ENCODE measurements at places on chromosomes 7 and 10.

GRCh38 chr10:100535338-100535714 lies 417 bp upstream of the HIF1AN start:
- no peak for DNase-seq

DNA sequence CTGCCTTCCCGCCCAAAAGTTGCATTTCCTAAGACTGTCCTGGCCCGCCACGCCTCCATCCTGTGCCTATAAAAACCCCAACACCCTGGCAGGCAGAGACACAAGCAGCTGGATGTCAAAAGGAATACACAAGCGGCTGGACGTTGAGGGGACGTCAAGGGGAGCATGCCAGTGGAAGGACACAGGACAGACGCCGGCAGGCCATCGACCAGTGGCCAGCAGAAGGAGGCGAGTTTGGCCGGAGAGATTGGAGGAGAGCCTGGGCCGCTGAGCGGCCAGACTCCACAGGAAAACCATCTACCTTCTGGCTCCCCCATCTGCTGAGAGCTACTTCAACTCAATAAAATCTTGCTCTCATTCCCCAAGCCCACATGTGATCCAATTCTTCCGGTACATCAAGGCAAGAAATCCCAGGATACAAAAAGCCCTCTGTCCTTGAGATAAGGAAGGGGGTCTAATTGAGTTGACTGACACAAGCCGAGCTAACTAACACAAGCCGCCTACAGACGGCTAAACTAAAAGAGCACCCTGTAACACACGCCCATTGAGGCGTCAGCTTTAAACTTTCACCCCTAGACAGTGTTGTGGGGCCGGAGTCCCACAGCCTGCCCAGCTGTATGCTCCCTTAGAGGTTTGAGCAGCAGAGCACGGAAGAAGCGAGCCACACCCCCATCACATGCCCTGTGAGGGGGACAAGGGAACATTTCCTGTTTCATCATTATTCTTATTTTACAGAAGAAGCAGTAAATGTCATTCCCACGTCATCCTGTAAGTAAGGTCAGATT lies 150.3 kb upstream of the PHYHIPL start:
- no peak for DNase-seq

- DNase-seq: no peak
Observed at GRCh38 chr7:92266415-92267241, 20.9 kb downstream of the ANKIB1 start.

DNA sequence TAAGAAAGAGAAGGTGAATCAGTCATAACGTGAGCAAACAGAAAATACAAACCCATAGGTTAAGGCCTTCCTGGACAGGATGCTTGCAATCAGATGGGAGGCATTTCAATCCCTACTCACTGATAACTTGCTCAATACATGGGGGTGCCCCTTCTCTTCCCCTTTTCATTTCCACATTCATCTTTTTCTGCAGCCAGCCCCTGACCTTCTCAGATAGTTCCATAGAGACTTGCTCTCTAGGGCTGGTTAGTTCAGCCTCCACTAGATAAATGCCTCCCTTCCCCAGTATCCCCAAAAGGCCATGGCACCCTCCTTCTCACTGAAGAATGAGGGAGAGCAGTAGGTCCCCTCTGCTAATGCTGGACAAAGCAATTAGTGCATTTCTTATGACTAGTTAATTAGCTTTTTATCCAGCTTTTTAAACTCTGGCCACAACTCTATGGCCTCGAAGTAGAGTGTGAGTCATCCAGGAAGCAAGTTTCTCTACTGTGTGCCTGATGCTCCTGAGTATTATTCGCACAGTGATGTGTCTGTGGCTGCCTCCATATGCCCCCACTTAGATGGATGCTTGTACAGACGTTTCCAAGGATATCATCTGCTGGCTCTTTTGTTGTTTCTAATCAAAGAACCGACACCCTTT lies 12.7 kb downstream of the CHN2 start:
- DNase-seq: no peak

DNA sequence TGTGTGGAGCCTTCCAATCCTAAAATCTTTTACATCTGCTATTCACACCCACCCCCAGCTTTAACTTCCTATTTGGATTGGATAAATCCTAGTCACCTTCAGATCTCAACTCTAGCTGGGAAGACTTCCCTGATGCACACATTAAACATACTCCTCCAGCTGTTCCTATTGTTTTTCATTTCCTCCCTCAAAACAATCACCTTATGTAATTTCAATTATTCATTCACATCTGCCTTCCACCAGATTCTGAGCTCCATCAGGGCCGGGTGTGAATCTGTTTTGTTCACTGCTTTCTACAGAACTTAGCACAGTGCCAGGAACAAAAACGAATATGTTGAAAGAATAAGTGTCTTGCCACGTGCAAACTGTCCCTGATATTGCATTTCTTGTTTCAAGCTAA lies 497.4 kb downstream of the PLXDC2 start:
- DNase-seq: no peak

- DNase-seq: peak; percentile 25
Observed at GRCh38 chr10:96287392-96288105, 16.2 kb upstream of the BLNK start.

GRCh38 chr7:86477343-86477935 lies 166.3 kb upstream of the GRM3 start:
- DNase-seq: no peak

DNA sequence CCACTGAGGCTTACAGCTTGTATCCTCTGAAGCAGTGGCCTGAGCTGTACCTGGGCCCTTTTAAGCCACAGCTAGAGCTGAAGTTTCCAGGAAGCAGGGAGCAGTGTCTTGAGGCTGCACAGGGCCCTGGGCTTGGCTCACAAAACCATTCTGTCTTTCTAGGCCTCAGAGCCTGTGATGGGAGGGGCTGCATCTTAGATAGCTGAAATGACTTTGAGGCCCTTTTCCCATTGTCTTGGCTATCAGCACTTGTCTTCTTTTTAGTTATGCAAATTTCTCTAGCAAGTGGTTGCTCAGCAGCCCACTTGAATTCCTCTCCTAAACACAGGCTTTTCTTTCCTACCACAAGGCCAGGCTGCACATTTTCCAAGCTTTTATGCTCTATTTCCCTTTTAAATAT lies 864.2 kb downstream of the REEP3 start:
- no peak for DNase-seq

DNA sequence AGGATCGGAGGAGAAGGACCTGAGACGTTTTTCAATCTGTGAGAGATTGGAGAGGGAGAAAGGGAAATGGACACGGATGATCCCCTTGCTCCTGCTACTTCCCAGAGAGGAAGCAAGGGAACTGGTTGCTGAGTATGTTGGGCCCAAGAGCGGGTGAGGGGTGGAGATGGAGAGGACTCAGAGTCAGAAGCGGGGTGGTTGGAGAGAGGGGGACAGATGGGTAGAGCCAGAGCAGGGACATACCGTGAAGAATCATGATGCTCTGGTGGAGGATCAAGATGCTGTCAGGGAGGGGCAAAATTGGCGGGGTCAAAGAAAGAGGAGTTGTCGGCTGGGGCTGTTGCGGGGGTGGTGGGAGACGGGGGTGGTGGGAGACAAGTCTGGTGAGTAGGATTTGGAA lies 2.4 kb upstream of the CHST3 start:
- no peak for DNase-seq

GRCh38 chr10:75662715-75663114 lies 231.3 kb downstream of the LRMDA start:
- no peak for DNase-seq

- DNase-seq: no peak
Observed at GRCh38 chr7:146455091-146455655, 338.6 kb downstream of the CNTNAP2 start.

DNA sequence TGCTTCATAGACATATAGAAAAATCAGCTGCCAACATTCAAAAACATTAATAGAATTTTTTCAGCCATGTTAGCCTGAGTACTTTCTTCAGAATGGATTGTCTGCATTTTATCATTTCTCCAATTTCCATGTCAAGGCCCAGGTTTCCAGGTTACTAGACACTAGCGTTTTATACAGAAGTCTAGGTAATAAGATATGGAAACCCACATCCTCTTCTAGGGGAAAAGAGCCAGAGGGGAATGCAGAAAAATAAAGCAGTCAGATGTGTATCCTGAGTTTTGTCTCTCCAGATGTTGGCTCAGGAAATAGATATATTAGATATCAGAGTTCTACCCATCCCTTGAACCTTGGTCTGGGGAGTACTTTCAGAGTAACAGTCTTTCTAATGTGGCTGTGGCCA lies 20.4 kb downstream of the GIMAP4 start:
- DNase-seq: no peak

DNA sequence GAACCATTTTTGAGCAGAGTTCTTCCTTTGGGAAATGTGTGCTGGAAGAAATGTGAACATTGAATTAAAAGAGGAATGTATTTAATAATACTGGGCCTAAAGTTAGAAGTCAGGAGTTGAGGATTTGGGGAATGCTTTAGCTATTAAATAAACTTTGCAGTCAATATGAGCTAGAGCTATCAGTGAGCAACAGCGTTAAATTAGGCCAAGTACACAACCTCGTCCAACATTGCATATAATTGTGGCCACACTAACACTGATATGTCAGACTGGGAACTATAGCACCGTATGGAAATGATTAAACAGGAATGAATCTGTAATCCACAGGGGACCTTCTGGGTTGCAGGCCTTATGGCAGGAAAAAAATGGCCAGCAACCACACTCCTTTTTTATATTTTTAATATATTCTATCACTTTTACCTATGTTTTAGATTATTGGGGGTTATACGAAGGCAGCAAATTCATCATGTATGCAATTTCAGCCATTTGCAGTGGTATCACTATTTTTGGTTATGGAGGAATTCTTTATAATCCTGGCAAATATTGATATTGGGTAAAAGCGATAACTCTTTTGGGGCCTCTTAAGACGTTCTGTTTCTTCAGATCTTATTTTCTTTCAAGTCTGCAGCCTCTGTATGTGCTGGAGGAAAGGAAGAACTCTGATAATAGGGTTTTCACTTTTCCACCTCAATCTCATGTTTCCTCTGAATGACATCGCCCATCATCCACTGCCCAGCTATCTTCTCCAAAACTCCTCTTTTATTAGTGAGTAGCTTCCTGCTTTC lies 236.3 kb upstream of the PLXDC2 start:
- no peak for DNase-seq

- DNase-seq: peak; percentile 86
Observed at GRCh38 chr10:121158988-121159579, 307.9 kb downstream of the WDR11 start.

- DNase-seq: no peak
Observed at GRCh38 chr10:130936851-130937250, 374.7 kb downstream of the TCERG1L start.

DNA sequence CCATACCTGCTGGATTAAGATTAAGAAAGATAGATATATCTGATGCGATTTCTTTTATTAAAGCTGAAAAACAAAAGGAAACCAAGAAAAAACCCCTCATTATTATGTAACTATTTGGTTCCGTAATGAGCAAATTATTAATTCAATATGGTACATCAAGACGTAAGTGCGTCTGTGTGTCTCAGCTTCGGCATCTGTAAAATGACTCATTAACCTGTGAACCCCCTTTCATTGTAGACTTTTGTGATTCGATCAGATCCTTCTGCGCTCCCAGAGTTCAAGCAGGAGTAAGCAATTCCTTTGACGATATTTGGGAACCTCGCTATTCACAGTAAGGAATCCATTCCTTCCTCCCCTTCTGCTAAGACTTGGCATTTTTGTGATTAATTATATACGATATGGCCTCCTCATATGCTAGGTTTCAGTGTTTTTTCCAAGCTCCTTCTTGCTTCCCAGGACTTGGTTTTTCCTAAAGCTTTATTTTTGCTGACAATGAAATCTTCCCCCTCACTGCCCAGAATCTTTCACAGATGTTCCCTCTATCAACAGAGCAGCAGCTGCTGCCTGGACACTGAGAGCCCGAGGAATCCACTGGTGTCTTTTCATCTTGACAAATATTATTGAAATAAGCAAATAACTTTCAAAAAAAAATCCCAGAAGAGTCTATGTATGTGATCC lies 171.7 kb upstream of the CELF2 start:
- DNase-seq: no peak

- no peak for DNase-seq
Observed at GRCh38 chr10:21475393-21475792, 50.1 kb downstream of the SKIDA1 start.

DNA sequence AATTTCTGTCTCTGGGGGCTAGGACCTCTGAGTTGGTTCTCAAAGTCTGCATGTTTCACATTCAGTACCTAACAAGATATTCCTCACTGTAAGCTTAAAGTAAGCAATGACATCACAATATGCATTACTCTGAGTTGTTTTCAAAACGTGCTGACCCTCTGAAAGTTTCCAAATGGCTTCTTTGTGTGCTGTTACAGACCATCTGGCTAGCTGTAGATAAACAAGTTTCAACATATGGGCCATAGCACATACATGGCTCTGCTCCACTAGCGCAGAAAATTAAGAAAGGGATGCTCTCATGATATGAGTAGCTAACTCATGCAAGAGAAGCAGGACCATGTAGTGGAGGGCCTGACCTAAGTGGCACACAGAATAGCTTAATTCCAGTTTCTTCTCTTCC lies 119.0 kb downstream of the HTR7 start:
- no peak for DNase-seq

- no peak for DNase-seq
Observed at GRCh38 chr7:106824458-106824857, 40.6 kb upstream of the PIK3CG start.

DNA sequence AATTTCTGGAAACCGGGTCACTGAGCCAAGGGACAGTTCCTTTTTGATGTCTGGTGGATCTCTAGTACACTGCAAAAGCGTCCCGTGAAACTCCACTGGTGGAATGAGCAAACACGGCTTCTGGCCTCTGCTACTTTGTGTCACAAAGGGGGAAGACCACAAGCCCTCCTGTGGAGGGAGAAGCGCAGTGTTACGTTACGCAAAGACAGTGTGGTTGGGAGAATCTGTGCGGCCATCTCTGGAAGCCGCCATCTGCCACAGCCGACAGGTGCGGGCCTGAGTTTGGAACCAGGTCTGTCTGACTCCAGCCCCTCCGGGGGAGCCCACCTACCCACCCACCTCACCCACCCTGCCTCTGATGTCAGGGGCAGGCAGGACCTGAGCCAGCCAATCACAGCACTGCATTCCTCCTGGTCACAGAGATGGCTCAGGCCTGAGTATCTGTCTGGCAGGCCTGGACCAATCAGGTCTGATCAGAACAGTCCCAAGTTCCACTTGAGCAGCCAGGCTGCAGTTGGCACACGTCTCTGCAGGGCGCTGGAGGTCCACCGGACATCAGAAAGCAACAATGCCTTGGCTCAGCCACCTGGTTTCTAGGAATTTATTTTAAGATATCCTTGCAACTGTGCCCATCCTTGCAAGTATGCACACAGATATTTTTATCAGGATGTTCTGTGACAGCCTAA lies 3.0 kb upstream of the CYP2W1 start:
- DNase-seq: no peak

- DNase-seq: no peak
Observed at GRCh38 chr10:112631501-112632400, 184.7 kb downstream of the VTI1A start.

GRCh38 chr10:34906067-34906965 lies 91.2 kb upstream of the PARD3 start:
- DNase-seq: peak; percentile 71
